ENCODE measurements at places on chromosomes 1 and 21.
A peak's percentile ranks its signal among the peaks of the same experiment; 100 is the strongest.

- DNase-seq: no peak
Observed at GRCh38 chr1:71792264-71792663, 490.1 kb downstream of the NEGR1 start.

GRCh38 chr1:194816859-194817258 lies 1630.4 kb upstream of the B3GALT2 start:
- DNase-seq: no peak

DNA sequence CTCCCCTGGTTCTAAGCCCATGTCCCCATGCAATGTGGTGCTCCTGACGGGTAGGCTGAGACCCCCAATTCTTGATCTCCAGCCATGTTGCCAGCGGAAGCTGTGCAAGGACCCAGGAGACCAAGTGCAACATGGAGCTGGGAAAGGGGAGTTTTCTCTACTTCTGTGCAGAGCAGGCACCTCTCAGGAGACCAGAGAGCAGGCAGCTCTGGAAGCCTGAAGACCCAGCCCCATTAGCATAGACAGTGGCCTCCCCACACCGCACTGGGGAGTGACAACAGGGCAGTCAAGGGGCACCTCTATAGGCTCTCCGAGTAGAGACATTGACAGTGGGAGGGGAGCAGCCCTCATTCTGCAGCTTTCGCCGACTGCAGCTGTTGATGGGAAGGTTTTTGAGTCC lies 410.2 kb downstream of the MATN1 start:
- DNase-seq: no peak

DNA sequence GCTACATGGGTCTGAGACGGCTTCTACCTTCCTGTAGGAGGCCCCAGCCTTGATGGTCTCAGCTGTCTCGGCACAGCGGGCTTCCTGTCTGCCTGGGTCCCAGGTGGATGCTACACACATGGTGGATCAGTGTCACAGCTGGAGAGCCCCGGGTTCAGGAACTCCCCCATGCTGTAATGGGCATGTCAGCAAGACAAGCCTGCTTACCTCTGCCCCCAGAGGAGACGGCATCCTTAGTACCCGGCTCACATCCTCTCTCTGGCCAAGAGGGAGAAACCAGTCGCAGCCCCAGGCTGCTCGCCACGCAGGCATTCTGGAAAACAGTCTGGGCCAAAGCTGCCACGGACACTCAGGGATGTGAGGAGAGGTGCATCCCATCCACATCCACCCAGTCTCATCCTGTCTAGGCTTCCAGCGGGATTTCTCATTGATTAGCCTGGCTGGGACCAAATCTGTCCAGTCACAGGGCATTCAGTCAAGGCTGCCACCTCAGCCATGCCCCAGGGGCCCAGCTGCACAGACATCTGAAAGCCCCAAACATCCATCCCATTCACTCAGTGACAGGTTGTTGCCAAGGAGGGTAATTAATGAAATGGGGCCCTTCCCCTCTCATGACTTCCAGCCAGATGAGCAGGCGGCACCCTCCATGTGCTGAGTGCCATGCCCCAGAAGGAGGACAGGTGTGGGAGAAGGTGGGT lies 10.5 kb downstream of the SNAP47 start:
- no peak for DNase-seq

GRCh38 chr21:46127239-46128105 lies 27.9 kb downstream of the FTCD start:
- DNase-seq: no peak

DNA sequence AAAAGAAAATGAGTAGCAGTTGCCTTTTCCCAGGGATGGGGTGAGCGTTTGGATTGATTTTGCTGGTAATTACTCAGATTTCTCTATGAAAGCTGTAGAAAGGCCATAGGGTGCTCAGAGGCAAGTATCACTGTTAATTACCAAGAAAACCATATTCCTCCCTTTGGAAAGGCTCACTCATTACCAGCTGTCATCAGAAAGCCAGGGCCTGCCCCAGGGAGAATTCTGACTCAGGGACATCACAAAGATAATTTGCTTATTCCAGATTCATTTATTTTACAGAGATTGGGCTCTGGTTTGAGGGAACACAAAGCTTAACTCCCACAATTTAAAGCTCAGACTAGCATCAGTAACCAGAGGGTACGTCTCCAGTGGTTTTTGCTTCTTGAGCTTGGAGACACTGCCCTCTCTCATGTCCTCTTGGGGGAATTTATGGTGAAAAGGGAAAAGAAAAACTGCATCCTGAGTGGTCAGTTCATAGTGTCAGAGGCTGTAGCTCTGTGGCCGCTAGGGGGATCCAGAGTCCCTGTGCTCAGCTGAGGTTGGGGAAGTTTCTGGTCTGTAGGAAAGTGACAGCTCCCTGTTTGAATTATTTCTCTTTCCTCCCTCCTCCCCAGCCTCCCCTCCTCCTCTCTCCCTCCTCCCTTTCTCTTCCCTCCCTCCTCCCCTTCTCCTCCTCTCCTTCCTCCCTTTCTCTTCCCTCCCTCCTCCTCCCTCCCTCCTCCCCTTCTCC lies 204.3 kb downstream of the KCNJ6 start:
- peak; percentile 53 for DNase-seq

DNA sequence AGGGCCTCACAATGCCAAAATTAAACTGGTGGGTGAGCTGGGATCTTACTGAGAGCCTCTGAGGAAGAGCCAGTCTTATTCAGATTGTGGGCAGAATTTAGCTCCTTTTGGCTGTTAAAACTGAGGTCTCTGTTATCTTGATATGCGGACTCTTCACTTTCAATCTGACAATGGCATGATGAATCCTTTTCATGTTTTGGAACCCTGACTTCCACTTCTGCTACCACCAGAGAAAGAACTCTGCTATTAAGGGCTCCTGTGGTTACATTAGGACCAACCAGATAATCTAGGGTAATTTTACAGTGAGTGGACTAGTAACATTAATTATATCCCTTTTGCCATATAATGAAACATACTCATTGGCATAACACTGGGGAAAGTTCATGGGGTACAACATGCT lies 219.0 kb downstream of the LRRIQ3 start:
- DNase-seq: no peak

GRCh38 chr1:79293611-79294010 lies 287.1 kb upstream of the ADGRL4 start:
- no peak for DNase-seq

DNA sequence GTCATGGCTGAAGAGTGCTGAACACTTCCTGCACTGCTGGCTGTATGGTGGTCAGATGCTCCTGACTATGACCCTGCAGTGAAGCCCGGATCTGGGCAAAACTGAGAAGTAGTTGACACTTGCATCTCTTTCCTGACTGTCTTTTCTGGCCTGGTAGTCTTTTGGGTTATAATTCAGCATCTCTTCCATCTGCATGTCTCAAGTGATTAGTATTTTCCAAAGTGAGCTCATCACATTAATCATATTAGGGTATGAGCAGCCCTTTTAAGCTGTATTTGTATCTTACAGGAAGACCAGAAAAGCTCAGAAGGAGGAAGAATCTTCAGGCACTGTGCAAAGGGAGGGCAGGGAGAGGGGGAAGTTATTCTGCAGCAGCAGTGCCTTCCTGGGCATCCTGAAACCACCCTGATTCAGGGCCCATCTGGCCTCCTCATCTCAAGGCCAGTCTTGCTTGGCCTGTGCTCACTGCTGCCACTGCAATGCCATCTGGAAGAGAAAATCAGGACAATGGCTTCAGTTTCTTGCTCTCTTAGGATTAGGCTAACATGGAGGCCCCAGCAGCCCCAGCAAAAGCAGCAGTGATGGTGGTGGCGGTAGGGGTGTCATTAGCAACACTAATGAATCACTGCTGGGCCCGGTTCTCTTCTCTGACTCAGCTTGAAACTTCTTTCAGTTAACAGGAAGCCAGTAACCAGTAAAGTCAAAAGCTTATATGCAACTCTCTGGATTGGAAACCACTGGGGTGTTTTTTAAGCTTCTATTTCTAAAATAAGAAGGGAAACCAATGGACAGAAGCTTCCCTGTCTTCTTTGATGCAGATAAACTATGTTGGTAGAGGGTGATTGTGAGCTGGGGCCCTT lies 63.3 kb upstream of the WDR26 start:
- DNase-seq: peak; percentile 67

DNA sequence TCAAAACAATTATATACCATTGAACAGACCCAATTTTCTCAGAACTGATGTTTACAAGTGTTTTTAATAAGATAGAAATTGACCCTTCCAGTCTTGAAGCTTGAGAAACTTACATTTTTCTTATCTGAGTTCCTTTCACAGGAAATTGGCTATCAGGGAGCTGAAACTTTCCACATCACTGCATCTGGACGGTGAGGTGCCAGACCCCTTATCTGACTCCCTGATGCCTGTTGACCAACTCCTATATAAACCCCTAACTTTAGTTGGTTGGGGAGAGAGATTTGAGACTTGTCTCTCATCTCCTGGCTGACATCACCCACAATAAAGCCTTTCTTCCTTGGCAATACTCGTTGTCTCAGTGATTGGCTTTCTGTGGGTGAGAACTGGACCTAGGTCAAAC lies 31.4 kb downstream of the LACTBL1 start:
- no peak for DNase-seq

- no peak for DNase-seq
Observed at GRCh38 chr1:196143602-196144342, 464.5 kb downstream of the KCNT2 start.

DNA sequence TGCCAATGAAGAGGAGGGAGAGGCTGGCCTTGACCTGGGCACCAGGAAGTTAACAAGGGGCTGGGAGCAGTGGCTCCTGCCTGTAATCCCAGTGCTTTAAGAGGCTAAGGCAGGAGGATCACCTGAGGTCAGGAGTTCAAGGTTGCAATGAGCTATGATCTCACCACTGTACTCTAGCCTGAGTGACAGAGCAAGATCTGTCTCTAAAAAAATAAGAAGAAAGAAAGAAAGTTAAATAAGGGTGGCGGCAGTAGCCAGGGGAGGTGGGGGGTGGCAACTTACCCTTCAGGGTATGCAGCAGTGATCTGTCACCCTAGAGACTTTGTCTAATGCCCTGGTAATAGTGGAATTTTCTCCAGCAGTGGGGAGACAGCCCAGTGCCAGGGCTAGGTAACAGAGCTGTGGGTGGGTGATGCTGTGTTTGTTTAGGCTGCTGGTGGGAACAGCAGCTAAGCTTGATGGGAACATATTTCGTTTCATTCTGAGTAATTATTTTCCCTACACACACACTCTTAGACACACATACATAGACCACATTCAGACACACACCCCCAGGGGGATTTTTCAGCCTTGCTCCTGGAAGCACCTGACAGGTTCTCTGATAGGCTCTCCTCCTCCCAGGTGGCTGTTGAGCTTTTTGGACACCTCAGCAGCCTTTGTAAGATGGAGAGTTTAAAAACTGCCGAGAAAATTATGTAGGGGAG lies 11.3 kb upstream of the SYT6 start:
- DNase-seq: no peak

DNA sequence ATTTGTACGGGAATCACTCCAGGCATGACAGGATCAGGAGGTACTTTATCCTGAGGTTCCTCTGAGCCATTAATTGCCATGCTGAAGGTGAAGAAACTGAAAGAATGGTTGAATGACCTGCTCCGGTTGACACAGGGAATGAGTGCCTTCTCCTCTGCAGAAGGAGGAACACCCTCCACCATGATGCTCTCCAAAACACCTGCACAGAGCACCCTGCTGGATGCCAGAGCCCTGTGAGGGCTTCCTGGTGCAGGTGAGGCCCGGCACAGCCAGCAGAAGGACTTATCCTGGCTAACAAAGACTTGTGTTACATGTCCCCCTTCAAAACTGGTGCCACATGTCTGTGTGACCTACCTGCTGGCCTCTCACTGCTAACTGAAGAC lies 14.3 kb upstream of the LBR start:
- DNase-seq: no peak

GRCh38 chr21:41833497-41834115 lies 45.5 kb downstream of the PRDM15 start:
- DNase-seq: no peak

GRCh38 chr1:179205284-179205683 lies 24.2 kb downstream of the ABL2 start:
- no peak for DNase-seq

DNA sequence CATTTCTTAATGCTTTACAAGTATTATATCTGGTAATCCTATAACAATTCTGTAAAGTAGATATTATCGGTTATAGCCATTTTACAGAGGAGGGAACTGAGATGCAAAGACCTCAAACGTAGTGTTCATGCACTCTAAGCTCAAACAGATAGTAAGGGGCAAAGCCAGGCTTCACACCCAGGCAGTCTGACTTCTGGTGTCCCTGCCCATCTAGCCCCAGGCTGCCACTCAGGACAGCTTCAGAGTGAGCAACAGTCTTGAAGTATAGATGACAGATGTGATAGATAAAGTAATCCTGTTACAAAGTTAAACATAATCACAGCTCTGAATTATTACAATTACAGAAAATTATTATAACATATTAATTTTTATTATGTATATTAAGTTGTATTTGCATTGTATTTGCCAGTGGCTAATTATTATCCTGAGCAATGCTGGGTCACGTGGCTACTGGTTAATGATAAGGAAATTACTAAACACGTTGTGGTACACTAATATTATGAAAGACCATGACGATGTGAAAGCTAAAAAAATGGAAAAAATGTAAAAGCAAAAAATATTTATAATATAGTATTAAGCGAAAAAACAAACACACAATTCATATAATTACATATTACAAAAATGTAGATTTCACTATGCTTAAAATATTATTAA lies 6.1 kb upstream of the TRAF3IP3 start:
- DNase-seq: no peak

GRCh38 chr1:88618331-88618730 lies 65.7 kb upstream of the PKN2 start:
- DNase-seq: peak; percentile 12

- no peak for DNase-seq
Observed at GRCh38 chr21:45392573-45392971, 12.4 kb upstream of the COL18A1 start.

GRCh38 chr1:83505148-83505547 lies 493.8 kb downstream of the TTLL7 start:
- DNase-seq: no peak

DNA sequence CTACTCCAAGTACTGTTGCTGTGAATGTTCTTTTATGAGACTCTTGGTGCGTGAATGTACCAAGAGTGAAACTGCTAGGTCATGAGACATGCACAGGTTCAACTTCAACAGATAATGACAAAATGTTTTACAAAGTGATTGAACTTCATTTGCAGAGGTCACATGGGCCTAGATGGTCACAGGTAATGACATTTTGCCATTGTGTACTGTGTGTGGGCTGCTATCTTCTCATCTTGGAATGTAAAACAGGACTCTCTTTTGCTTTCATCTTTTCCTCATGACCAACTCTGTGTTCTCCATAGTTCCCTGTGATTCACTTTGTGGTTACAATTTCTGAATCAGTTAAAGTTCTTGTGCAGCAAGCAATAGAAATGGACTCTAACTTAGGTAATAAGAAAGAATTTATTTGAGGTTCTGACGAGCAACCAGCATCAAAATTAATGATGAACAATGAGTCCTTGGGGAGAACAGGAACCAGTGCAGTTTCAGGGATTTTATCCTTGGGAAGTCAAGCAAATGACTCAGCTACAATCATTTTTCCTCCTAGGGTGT lies 16.2 kb upstream of the TSNAX start:
- DNase-seq: no peak

DNA sequence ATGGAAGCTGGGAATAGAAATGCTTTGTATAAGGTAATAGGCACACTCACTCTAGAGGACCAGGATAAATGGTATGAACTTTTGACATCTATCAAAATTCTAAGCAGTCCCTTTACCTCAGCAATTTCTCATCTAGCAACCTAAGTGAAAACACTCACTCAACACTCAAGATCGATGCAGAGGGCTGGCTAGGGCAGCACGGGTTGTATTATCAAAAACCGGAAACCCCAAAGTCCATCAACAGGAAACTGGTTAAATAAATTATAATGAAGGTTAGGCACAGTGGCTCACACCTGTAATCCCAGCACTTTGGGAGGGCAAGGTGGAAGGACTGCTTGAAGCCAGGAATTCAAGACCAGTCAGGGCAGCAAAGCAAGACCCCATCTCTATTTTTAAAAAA lies 9.4 kb downstream of the USP48 start:
- DNase-seq: no peak

All from DND-41 (cell line).